Hematopoietic multipotent progenitor cell treated with erythropoietin and hydrocortisone succinate and interleukin-3 and kit ligand, for 4 days (in vitro differentiated cells): ENCODE measurements at places on chromosomes 4 and X.
A peak's percentile ranks its signal among the peaks of the same experiment; 100 is the strongest.

DNA sequence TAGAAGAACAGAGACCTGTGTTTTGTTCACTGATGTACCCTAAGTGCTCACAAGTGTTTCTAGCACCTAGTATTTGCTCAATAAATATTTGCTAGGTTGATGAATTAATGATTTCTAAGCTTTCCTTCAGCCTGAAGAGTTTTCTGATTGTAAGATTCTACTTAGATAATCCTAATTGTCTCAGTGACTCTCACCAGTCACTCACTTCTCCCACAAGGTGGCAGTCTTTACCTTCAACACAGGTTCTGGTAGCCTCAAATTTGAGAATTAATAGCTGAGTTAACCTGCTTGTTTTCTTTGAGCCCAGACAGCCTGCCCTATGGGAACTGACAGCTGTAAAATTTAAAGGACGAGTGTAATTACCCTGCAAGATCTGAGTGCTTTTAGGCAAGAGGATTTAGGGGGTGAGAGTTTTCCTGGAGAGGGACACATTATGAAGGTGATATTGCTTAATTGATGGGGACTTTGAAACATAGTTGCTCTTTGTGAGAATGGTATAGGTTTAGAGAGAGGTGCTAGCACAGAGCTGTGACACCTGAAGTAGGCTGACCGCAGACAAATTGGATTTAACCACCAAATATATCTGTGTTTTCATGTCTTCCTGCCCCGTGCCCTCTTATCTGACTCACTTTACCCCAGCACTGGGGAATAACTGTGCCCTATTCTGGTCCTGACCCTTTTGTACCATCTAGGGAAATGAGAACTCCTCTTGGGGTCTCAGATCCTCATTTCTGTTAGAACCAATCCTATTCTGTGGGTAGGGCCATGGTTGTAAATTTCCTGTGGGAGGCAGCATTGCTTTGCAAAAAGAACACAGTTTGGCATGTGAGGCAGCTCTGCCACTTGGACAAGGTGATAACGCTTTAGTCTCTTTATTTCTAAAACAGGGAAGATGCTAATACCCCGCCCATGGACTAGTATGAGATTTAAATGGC is 27.7 kb downstream of the CD38 start:
- DNase-seq = peak; percentile 89

GRCh38 chrX:18129690-18130089 is 91.0 kb downstream of the BEND2 start:
- DNase-seq = no peak

- no peak for DNase-seq
These were observed 54.0 kb downstream of the DHRSX start for GRCh38 chrX:2446815-2447214.

DNA sequence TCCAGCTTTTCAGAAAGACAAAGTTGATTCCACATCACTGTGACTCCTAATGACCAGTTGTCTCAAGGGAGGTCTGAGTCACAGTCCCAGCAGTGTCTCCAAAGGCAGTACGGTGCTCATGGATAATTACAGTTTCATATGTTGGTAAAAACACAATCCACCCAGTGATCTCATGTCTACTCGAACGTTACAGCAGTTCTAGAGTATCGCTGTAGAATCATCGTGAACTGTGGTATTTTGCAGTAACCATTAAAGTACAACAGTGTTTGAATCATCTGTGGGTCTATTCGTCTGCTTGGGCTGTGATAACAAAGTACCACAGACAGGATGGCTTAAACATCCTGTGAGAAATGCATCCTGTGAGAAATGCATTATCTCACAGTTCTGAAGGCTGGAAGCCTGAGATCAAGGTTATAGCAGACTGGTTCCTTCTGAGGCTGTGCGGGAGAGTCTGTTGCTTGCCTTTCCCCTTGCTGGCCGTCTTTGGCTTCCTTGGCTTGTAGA is 121.1 kb upstream of the SORBS2 start:
- DNase-seq = no peak

DNA sequence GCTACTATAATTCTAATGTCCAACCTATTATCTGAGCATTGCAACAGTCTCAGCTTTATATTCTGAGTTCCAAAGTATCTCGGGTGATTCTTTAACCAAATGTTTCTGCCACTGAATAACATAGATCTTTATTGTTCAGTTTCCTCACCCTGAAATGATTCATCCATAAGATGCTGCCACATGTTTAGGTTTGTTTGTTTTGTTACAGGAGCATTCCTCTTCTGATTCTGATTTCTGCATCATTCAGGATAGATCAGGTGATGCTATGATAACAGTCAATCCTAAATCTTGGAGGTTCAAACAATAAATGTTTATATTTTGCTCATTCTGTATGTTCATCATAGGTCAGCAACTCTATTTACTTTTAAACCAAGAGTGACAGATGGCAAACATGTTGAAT is 927.6 kb downstream of the PCDH7 start:
- no peak for DNase-seq

DNA sequence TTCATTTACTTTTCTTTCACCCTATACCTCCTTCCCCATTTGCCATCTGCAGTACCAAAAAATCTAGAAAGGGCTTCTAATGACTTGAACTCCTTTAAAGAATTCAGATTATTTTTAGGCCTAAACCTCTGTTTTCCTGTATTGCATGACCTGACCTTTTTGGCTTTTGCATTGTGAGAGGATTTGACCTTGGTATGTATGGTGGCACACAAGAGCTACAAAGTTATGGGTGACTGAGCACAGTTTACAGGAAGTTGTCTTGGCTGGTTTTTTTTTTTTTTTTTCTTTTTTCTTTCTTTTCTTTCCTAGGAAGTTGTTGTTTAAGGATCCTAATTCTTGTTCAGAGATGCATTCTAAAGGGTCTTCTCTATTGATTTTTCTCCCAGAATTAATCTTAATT is 32.0 kb upstream of the MTMR8 start:
- no peak for DNase-seq

DNA sequence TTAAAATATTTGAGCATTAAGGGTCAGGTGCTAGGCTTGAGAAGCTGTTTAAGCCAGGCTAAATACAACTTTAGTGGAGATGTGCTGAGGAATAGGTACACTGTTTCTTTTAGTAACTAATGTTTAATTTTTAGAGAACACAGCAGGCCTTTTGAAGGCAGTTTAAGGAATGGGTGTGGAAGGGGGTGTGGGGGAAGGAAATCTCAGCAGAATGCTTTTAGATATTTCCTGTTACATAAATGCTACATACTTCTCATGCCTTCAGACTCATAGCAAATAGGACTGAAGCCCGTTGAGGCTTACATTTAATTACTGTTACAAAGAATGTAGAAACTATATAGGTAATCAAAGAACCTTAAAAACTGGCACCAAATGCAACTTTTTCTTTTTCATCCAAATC is 66.3 kb downstream of the WWC2 start:
- DNase-seq = no peak
